Stomach (tissue), 19 donors: ENCODE measurements at places on chromosomes 1 and 21. TPM values are rescaled to one million over a fixed set of nuclear protein-coding genes. Genes with fewer than 3 reads are reported as not detected.

- no peak overlapping the region for H3K27ac ChIP-seq
- DNase-seq: no peak
- no peaks in the 10 kb centered on the region for H3K4me1 ChIP-seq
- peaks cover 13% of the 10 kb centered on the region for H3K27me3 ChIP-seq
- H3K4me3 ChIP-seq: no peak overlapping the region
Measured at GRCh38 chr21:43991447-43991991, 20.6 kb upstream of the TRAPPC10 start.

GRCh38 chr1:200968469-200969410 is 54.8 kb downstream of the KIF21B start:
- H3K27me3 ChIP-seq: no peaks in the 10 kb centered on the region
- H3K4me3 ChIP-seq: no peak overlapping the region
- no peak overlapping the region for H3K27ac ChIP-seq
- H3K4me1 ChIP-seq: peaks cover 16% of the 10 kb centered on the region
- no peaks in the 10 kb centered on the region for H3K36me3 ChIP-seq
- DNase-seq: no peak

GRCh38 chr1:96587222-96587621 is 134.4 kb upstream of the PTBP2 start:
- no peak overlapping the region for H3K27ac ChIP-seq
- H3K4me3 ChIP-seq: no peak overlapping the region
- H3K4me1 ChIP-seq: no peaks in the 10 kb centered on the region
- DNase-seq: no peak
- H3K27me3 ChIP-seq: no peaks in the 10 kb centered on the region

Gene ADAMTS4
- total RNA-seq: 10.4 TPM

GRCh38 chr1:223331929-223332328 is 32.0 kb downstream of the SUSD4 start:
- H3K4me1 ChIP-seq: no peaks in the 10 kb centered on the region
- no peak overlapping the region for H3K4me3 ChIP-seq
- DNase-seq: no peak
- H3K27ac ChIP-seq: no peak overlapping the region
- no peaks in the 10 kb centered on the region for H3K36me3 ChIP-seq

Gene PCP4
- total RNA-seq: not detected

- H3K36me3 ChIP-seq: peaks cover 21% of the 10 kb centered on the region
- H3K4me3 ChIP-seq: no peak overlapping the region
- no peak overlapping the region for H3K27ac ChIP-seq
Measured at GRCh38 chr21:44793592-44794374, 7.8 kb downstream of the UBE2G2 start.

Gene RYR2
- 3.2 TPM for total RNA-seq

DNA sequence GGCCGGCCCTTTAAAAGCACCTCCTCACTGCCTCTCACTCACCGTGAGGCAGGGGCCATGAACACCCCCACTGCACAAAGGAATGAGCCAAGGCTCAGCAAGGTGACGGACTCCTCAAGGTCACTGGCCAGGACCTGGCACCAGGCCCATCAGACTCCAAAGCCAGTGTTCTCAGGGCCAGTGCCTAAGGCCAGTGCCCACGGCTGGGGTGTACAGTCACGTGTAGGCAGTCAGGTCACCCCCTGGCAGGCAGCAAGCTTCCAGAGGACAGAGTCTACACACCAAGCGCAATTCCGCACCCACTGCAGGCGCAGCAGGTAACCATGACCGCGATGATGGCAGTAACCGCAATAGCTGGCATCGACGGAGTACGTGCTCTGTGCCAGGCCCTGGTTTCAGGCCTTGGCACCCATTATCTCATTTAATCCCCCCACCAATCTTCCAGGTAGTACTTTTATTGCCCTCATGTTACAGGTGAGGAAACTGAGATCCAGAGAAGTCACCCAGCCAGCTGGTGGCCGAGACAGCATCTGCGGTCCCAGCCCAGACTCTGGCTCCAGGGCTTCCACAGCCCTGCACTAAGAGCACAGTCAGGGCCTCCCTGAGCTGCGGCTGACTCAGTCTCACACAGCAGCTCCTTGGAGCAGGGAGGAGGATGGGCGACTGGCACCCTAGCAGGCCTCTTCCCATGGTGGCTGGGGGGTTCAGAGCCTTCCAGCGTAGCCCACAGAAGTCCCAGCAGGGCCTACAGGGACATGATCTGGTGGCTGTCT is 27.0 kb downstream of the RAP1GAP start:
- peak overlapping the region; percentile 65 for H3K27ac ChIP-seq
- peak; percentile 71 for DNase-seq
- no peak overlapping the region for H3K4me3 ChIP-seq
- H3K36me3 ChIP-seq: no peaks in the 10 kb centered on the region

- no peaks in the 10 kb centered on the region for H3K36me3 ChIP-seq
- peak; percentile 25 for DNase-seq
Measured at GRCh38 chr1:100530880-100531487, 7.0 kb upstream of the GPR88 start.

- DNase-seq: no peak
- H3K36me3 ChIP-seq: no peaks in the 10 kb centered on the region
- H3K4me3 ChIP-seq: no peak overlapping the region
- H3K27ac ChIP-seq: no peak overlapping the region
Measured at GRCh38 chr1:99358770-99359169, 94.5 kb downstream of the PLPPR4 start.

Gene LMX1A
- total RNA-seq: not detected

Gene TTC39A
- 31.2 TPM for total RNA-seq
